ENCODE measurements at places on chromosomes 7 and 10.

DNA sequence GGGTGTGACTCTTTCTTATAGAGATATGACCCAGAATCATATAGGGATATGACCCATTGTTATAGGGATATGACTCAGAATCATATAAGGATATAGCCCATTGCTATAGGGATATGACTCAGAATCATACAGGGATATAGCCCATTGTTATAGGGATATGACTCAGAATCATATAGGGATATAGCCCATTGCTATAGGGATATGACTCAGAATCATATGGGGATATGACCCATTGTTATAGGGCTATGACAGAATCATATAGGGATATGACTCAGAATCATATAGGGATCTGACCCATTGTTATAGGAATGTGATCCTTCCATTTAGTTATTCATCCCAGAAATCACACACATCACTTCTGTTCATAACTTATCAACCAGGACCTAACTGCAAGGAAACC is 312.2 kb upstream of the ADARB2 start:
- DNase-seq: no peak

- DNase-seq: no peak
These were observed 627.2 kb downstream of the SUGCT start for GRCh38 chr7:40761762-40762560.

DNA sequence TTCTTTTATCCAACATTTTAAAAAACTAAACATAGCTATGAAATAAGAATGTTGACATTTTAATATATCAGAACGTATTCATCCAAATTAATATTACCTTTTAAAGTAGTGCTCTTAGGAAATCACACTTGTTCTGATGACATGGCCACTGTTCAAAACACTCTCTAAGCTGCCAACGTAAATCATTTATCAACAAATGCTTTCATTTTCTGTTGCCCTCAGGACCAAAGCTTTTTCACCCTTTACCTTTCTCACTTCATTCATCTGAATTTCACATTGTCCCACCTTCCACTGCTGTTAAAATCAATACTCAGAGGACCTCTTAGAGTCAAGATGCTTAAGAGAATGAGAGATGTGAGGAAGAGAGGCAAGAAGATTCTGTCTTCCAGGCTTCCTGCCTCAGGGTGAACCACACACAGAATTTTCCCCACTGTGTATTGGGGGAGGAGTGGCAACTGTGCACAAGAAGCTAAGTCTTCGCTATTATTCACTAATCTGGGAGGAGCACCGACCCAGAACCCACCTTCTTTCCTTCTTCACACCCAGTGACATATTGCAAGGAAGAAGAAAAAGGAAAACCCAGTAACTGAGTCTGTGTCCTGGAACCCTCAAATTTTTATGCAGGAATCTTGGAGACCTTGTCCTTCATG is 21.0 kb downstream of the HIBADH start:
- no peak for DNase-seq

DNA sequence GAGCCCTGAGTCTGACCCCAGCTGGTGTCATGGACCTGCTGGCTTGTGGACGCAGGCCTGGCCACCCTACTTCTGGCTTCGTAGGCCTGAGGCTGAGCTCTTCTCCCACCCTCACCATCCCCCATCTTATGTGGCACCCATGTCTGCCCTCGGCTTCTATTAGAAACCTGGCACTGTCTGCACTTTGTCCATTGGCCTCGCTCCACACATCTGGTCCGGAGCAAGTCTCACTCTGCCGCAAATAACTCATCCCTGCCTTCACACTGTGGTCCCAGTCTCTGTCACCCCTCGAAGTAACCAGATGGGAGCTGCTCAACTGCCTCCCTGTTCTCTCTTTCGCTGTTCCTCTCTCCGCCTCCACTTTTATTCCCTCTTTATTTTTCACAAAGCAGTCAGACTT is 78.6 kb downstream of the TRRAP start:
- no peak for DNase-seq

DNA sequence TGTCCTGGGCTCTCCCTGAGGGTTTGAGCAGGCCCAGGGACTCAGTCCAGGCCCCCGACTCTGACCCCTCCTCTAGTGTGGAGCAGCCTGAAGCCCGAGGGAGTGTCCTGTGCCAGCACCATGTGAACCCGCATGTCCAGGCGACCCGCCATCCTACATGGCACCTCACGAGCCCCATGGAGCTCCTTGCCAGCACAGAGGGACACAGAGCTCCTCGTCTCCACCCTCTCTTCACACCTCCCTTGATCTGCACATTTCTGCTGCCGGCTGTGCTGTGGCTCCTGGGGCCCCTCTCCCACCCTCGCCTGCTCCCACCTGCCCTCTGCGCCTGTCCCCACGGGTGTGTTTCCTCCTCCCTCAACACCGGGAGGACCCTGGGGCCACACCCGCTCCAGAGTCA is 103.5 kb downstream of the ADARB2 start:
- no peak for DNase-seq

- DNase-seq: no peak
These were observed 7.5 kb upstream of the ARHGAP12 start for GRCh38 chr10:31936086-31936485.

DNA sequence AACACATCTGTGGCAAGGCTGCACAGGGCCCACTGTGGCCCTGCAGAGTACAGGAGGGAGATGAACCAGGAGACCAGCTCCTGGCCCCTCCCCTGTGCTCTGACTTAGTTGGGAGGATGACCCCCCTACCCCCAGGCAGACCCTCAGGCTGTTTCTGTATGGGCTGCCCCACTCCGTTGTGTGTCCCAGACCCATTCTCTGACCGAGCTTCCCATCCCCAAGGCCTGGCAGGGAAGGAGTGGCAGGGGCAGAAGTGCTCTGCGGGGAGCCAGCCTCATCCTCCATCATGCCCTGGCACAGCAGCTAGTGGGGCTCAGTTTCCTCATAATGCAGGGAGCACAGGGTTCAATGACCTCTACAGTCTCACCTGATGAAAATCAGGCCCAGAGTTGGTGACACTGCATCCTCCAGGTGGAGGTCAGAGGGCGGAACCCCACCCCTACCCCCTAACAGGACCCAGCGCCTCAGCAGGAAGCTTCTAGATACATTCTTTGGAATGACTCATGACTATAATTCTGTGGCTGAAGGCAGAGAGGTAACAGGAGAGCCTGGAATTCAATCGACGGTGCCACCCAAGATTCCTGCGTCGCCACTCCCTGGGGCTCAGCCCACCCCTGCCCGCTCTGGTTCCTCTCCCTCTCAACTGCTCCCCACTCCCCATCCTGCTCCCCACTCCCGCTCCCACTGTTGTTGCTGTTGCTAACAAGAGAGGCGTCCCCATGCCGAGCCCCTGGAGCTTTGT is 18.2 kb downstream of the PODXL start:
- DNase-seq: no peak

DNA sequence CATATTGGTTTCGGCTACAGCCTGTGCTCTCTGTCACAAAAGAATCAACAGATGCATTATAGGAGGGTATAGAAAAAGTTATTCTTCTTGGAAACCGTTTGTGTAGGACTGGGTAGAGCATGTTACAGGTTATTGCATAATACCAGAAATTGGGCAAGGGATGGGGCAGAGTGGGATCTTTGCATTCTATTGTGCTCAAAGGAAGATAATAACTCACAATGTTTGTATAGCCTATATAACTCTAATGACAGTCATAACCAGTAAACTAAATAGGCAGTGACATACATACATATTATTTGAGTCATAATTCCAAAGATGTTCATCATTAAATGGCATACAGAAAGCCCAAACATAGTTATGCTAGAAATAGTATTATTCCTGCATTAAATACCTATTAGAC is 179.7 kb downstream of the XPNPEP1 start:
- DNase-seq: no peak

DNA sequence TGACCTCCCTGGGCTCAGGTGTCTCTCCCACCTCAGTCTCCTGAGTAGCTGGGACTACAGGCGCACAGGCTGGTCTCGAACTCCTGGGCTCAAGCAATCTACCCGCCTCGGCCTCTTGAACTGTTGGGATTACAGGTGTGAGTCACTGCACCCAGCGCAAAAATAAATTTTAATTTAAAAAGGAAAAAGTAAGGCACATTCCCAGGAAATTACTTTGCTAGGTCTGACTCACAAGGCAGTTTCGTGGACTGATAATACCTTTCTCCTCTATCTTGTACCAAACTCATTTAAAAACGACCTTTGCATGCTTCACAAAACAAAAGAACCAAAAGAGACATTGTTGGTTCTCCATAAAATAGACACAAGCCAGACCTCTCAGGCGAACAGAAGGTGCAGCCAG is 29.7 kb downstream of the PARP12 start:
- DNase-seq: no peak

DNA sequence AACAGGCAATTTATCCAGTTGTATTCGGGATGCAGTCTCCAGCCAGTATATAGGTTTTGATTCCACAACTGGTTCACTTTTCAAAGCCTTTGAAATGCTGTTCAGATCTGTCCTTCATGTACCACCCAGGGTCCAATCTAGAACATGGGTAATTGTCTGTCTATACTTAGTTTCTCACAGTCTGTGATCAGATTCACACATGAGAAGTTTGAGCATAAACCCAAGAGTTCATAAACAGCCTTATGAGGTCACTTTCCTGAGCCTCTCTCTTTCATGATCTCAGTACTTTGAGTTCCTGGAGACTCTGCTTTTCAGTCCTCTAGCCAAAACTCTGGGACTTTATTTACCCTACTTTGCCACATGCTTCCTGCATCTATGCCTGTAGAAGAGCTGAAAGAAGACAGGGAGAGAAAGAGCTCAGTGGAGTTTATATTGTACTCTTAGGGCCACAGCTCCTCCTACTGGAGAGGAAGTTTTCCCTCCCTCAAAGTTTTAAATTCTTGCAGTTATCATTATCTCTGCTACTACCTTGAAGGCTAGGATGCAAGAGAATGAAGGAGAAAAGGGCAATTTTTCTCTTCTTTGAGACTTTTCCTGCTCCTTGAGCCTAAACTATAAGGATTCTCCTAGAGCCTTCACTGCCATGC is 172.0 kb downstream of the ZEB1 start:
- DNase-seq: peak; percentile 7

DNA sequence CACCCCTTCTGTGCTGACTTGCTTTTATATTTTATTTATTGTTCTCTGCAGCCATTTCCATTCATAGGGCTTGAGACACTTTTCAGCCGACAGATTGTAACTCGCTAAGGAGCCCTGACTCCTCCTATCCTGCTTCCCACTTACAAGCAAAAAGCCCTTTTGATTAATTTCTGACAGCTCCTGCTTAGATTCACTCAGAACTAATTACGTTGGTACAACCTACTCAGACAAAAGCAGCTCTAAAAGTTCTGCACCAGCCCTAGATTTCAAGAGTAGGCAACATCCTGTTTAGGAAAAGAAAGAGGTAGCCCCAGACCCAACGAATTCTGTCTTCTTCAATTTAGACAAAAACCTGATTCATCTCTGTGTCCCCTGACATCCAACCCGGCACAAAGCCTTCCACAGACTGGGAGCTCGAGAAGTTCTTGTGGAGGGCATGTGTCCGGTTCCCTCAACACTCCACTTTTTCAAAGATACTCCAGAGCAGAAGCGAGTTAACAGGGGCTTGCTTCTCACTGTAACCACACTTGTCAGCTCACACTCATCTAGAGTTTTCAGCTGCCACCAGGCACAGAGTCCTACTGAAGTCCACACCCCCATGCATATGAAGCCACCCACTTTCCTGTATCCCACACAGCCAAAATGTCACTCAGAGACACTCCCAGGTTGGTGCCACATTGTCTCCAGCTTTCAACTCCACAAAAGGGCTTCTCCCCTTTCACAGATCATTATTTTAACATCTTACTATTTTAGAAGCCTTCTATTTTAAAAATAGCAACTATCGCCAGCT is 113.6 kb upstream of the NFE2L3 start:
- peak; percentile 23 for DNase-seq

DNA sequence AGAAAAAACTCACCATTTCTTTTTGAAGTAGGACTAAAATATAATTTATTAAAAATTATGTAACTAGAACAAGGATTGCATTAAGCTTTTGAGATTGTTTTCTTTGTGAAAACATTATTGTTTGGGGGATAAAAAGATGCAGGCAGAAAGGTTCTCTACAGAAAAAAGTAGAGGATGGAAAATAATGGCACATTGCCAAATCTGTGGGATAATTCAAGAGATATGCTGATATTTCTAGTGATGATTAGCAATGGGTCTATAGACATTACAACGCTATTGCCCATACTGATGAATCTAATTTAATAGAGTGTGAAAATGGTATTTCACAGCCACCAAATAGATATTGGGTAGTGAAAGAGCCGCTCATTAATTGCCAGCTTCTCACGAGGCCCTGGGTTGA is 204.3 kb downstream of the RAPGEF5 start:
- DNase-seq: no peak

Measured in WERI-Rb-1 (cell line).